ENCODE measurements at places on chromosomes 13 and 19. TPM values are rescaled to one million over a fixed set of nuclear protein-coding genes. Genes with fewer than 3 reads are reported as not detected.

PALM gene
- 24.1 TPM for polyA plus RNA-seq

SUGT1 gene
- 27.9 TPM for polyA plus RNA-seq

PSG6 gene
- polyA plus RNA-seq: not detected

NCAN gene
- not detected for polyA plus RNA-seq

CATSPERD gene
- polyA plus RNA-seq: not detected

PTPRH gene
- 6.5 TPM for polyA plus RNA-seq

PPM1N gene
- polyA plus RNA-seq: 13.4 TPM

KIR2DL1 gene
- 0.13 TPM for polyA plus RNA-seq

ZNF471 gene
- polyA plus RNA-seq: 0.97 TPM

CDADC1 gene
- polyA plus RNA-seq: 4.4 TPM

HCN2 gene
- 0.19 TPM for polyA plus RNA-seq

GSK3A gene
- 22.7 TPM for polyA plus RNA-seq

SLITRK5 gene
- 0.03 TPM for polyA plus RNA-seq

AZU1 gene
- 1.7 TPM for polyA plus RNA-seq

FGF21 gene
- polyA plus RNA-seq: not detected
